AG04450 (cell line): ENCODE measurements at places on chromosomes 5 and 9.
A peak's percentile ranks its signal among the peaks of the same experiment; 100 is the strongest.

GRCh38 chr9:117771136-117771535, 66.9 kb downstream of the TLR4 start:
- DNase-seq = no peak

- no peak for DNase-seq
These were observed 518.7 kb downstream of the LRRC70 start for GRCh38 chr5:63097286-63097685.

- DNase-seq = no peak
These were observed 199.3 kb downstream of the TTLL11 start for GRCh38 chr9:121893786-121894185.

DNA sequence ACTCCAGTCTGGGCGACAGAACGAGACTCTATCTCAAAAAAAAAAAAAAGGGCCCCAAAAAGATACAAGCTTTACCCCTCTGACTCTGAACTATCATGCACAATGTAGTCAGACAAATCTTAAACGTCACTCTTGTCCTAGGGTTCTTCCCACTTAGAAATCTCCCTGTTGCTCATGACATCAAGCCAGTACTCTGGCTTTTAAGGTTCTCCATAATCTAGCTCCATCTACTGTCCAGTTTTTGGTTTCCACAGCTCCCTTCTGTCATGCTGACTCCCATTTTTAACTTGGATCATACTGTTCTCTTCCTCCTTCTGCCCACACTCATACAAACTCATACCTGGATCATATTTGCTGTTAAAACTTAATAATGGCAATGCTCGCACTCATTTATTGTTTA, 156.7 kb upstream of the TLX3 start:
- no peak for DNase-seq

- peak; percentile 59 for DNase-seq
These were observed 15.6 kb upstream of the FOXD1 start for GRCh38 chr5:73464016-73464745.

DNA sequence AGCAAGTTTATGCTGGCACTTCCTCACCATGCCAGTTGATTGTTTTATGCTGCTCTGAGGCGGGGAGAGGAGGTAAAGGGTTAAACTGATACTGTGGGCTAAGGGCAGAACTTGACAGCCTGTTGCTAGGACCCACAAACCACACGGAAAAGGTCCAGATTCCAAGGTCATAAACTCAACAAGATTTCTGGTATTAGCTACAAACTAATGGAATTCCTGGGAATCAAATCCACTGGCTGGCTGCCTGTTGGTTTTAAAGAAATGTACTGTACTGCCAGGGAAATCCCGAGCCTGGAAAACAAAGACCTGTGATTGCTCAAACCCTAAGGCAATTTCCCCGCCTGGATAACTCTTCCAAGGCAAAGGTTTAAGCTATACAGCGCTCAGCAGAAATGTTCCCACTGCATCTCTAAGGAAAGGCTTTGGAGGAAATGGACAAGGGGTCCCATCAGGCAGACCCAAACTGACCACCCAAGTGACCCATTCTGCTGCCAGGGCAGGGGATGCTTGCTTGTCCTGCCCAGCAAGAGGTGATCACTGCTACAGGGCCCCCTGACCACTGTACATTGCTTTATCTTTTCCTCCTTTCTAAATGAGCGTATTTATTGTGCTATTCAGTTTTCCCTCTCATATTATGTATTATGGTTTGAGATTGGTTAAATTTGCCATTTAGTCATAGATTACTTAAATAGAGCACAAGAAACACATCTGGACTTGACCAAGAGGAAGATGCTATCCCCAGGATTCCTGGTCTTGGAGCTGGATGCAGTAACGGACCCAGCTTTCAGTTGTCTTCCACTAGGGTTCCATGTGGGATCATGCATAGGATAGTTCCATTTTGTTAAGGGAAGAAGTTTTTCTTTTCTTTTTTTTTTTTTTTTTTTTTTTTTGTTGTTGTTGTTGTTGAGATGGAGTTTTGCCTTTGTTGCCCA, 124.3 kb downstream of the SUSD1 start:
- DNase-seq = peak; percentile 92

- no peak for DNase-seq
These were observed 132.4 kb downstream of the GCNT1 start for GRCh38 chr9:76591256-76591950.

GRCh38 chr5:143932584-143932983, 120.6 kb downstream of the HMHB1 start:
- DNase-seq = no peak

- no peak for DNase-seq
These were observed 93.1 kb upstream of the ACO1 start for GRCh38 chr9:32291370-32291769.

- no peak for DNase-seq
These were observed 4.0 kb upstream of the SLC46A2 start for GRCh38 chr9:112894699-112895098.

GRCh38 chr5:111348661-111349329, 124.6 kb downstream of the CAMK4 start:
- DNase-seq = no peak

- no peak for DNase-seq
These were observed 260.6 kb upstream of the ANKRD55 start for GRCh38 chr5:56493766-56494165.

GRCh38 chr9:77019926-77020412, 514 bp downstream of the FOXB2 start:
- no peak for DNase-seq

DNA sequence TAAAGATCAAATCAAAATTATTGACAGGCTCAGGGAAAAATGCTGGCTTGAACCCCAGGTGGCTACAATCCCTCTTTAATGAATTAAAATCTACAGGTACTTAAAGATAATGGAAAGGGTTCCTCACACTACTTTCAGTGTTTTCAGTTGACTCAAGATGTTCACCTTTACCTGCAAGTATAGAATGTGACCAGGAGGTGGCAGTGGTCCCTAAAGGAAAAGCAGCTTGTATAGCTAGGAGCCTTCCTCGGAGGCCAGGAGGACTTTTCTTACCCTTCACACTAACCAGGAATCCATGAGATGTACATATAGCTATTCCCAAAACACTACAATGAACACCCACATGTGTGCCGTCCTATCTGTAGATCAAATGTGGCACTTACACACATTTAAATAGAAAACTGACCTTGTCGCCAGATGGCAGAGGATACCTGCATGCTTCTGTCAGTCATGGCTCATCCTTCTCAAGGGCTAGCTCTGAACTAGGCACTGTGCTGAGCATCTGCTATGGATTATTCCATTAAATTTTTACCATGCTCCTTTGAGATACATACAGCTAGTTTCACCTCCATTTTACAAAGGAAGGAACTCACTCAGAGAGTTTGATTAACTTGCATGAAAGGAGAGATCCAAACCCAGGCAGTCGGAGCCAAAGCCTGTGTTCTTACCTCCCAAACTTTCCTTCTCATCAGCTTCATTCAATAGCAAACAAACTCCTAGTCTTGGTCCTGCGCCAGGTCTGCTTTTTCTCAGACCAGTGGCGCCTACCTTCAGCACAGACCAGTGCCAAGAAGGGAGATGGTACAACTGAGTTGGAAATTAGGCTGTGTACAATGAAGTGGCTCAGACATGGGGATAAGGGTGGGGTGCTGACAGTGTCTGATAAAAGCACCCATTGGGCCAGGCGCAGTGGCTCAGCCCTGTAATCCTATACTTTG, 24.5 kb downstream of the C9orf152 start:
- peak; percentile 44 for DNase-seq

- no peak for DNase-seq
These were observed 17.6 kb upstream of the SNX2 start for GRCh38 chr5:122757285-122757684.

- no peak for DNase-seq
These were observed 30.3 kb upstream of the TIFAB start for GRCh38 chr5:135482381-135482933.

GRCh38 chr5:9502050-9502834, 43.6 kb downstream of the SEMA5A start:
- no peak for DNase-seq

- DNase-seq = no peak
These were observed 185.1 kb upstream of the ELAVL2 start for GRCh38 chr9:24011009-24011717.

- DNase-seq = no peak
These were observed 7.0 kb downstream of the DOLK start for GRCh38 chr9:128940271-128940921.

DNA sequence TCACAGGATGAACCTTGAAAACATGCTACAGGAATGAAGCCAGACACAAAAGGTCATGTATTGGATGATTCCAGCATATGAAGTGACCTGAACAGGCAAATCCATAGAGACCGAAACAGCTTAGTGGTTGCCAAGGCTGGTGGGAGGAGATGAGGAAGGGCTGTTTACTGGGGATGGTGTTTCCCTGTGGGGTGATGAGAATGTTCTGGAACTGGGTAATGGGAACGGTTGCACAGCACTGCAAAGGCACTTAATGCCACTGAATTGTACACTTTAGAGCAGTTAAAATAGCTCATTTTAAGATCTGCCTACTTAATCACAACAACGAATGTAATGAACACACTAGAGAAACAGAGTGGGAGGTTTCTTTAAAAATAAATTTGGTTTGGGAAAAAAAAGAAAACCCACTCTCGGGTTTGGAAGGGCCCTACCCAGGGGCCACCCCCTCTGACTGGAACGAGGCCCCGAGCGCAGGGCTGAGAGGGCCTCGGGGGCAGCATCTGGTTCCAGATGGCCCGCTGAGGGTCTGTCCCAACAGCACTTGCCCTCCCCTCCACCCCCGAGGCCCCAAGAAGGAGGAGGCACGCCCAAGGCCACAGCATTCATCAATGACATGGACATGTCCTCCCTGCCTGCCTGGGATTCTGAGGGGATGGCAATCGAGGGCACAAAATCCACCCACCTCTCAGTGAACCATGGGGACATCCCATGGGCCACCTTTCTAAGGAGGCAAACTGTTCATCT, 31.7 kb downstream of the SARDH start:
- DNase-seq = no peak

DNA sequence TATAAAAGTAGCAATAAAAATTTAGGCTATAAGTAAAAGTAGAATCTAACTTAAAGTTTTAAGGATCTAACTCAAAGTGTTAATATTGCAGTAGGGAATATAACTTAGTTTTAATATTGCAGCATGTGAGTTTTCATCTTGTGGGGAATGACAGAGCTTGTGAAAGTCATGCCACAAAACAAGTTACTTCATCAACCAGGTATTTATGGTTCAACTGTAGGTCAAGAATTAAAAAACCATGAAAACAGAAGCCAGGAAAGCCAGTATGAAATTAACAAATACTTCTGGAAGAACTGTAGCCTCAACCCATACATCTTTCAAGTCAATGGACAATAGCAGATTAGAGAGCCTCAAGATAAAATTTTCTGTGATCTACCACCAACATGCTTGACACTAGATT, 19.0 kb downstream of the HMGCS1 start:
- no peak for DNase-seq

DNA sequence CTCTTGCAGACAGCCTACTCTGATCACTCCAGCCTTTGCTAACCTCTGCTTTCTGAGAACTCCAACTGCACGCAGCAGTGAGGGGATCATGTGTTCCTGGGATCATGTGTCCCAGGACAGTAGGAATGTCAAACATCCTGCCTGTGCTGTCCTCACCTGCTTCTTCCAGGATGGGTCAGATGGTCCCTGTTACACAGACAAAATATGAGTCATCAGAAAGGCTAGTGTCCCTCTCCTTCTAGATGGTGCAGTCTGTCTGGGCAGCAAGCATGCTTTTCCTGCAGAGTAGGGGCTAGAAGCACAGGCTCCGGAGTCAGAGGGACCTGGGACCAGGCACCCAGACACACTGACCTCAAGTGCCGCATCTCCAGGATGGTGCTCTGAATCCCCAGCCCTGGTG, 20.1 kb upstream of the SLC25A48 start:
- no peak for DNase-seq

GRCh38 chr5:74546796-74547195, 93.7 kb downstream of the ENC1 start:
- DNase-seq = no peak

- no peak for DNase-seq
These were observed 106.5 kb upstream of the PRRC1 start for GRCh38 chr5:127410959-127411358.

GRCh38 chr5:180207593-180207992, 1.4 kb downstream of the RASGEF1C start:
- no peak for DNase-seq

DNA sequence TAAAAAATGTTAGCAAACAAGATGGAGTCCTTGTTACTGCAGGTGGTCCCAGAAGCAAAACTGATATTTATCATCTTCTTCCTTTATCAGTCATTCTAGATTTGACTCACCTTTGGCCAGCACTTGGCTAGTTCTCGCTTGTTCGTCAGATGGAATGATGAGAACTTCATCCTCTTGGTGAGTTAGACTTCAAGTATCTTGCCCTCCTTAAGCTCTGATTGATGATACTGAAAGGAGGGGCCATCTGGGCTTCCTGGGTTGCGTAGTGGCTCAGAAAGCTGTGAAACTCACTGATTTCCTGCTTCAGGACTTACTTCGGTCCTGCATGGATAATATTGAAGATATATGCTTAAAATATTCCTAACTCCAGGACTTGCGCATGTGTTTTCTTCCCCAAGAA, 1248.2 kb upstream of the CDH9 start:
- no peak for DNase-seq

- DNase-seq = no peak
These were observed 413.4 kb downstream of the TMEM38B start for GRCh38 chr9:106107716-106108115.

DNA sequence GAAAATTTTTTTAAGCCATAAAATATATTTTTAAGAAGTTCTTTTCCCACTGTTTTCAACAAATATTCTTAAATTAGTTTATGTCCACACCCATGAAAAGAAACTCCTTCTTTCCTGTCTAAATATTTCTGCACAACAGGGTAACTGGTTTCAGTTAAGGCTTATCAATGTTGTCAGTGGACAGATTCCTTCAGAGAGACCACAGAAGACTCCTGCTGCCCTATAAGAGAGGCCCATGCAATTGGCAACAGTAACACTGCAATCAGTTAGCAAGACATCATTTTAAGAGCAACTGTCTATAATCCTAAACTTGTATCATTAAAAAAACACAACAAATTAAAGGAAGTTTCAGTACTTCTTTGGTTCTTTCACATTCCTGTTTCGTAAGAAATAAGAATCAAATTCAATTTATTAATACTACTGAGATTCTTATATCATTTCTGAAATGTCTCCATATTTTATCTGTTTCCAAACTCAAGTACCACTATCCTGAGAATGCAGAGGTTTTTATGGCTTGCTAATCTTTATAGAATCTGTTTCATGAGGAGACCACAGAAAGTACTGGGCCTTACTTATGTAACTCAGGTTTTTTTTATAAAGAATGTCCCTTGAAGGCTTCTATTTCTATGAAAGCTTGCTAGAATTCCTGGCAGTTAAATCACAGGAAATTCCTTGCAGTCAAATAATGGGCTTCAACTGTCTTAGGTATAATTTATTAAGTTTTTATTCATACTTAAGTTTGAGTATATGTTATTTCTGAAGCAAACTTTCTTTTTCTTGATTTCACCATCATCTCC, 240.2 kb downstream of the RFX3 start:
- DNase-seq = no peak

GRCh38 chr9:93668261-93668871, 92.0 kb downstream of the PHF2 start:
- no peak for DNase-seq

GRCh38 chr5:14812166-14812565, 59.4 kb downstream of the ANKH start:
- DNase-seq = no peak

GRCh38 chr5:120375248-120375647, 88.9 kb upstream of the PRR16 start:
- no peak for DNase-seq

- no peak for DNase-seq
These were observed 5.8 kb upstream of the PLPPR1 start for GRCh38 chr9:101022704-101023103.
